Renal pelvis (tissue), 12 donors: ENCODE measurements at places on chromosomes 2 and 18. TPM values are rescaled to one million over a fixed set of nuclear protein-coding genes. Genes with fewer than 3 reads are reported as not detected.
A peak's percentile ranks its signal among the peaks of the same experiment; 100 is the strongest.

The SERPINB11 gene
- polyA plus RNA-seq, result not detected

GRCh38 chr2:222761888-222762287, 90.4 kb downstream of the MOGAT1 start:
- DNase-seq, result no peak

DNA sequence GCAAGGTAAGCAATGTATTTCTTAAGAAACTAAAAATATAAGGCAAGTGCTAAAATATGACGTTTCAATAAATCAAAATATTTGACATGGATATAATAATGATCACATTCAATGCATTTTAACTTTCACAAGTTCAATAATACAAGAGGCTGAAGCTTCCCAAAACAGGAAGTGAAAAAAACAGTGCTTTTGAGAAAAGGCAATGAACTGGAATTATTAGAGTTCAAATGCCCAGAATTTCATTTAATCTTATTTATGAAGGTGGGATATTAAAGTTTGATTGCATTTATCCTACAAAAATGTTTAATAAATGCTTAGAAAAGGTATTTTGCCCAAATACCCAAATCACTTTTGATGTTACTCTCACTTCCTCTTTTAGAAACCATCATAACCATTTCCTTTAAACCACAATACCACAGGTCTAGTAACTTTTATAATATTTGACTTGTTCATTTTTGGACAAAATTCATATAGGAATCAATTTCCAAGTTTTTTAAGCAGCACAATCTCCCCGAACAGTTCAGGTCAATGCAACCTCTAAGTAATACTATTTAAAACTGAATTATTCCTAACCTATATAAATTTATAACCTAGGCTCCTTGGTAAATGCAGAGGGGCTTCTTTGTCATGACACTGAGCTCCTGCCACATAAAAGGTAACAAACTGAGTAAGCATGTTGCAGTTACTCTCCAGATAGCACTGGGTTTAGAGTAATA, 2.1 kb downstream of the NCKAP1 start:
- no peak for DNase-seq

GRCh38 chr2:239482778-239483712, 82.2 kb upstream of the HDAC4 start:
- no peak for DNase-seq

The MOGAT1 gene
- 0.10 TPM for polyA plus RNA-seq

- DNase-seq, result no peak
These were observed 14.8 kb downstream of the TMEM237 start for GRCh38 chr2:201628545-201628944.

The PLEKHB2 gene
- 92.9 TPM for polyA plus RNA-seq

- no peak for DNase-seq
These were observed 1387.1 kb upstream of the TMEFF2 start for GRCh38 chr2:193581807-193582206.

DNA sequence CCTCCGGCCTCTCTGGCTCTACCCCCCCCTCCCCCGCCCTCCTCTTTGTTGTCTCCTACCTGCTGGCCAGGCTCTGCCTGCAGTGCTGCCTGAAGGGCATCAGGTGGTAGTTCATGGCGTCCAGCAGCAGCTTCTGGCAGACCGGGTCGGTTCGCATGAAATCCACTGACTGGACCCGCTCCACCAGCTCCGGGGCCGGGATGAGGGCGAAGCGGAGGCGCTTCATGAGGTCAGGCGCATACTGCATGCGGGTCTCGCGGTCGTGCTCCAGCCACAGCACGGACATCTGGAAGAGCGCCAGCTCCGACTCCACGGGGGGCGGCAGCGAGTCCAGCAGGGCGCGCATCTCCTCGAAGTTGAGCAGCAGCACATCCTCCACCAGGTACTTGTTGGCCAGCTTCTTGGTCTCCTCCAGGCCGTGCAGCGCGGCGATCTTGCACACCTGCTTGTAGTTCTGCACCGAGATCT, 3.2 kb downstream of the KLHL14 start:
- DNase-seq, result peak; percentile 46

The CTNNA2 gene
- polyA plus RNA-seq, result 5.2 TPM

The ZC3H6 gene
- polyA plus RNA-seq, result 8.8 TPM

- no peak for DNase-seq
These were observed 66.6 kb upstream of the RND3 start for GRCh38 chr2:150554046-150554445.

DNA sequence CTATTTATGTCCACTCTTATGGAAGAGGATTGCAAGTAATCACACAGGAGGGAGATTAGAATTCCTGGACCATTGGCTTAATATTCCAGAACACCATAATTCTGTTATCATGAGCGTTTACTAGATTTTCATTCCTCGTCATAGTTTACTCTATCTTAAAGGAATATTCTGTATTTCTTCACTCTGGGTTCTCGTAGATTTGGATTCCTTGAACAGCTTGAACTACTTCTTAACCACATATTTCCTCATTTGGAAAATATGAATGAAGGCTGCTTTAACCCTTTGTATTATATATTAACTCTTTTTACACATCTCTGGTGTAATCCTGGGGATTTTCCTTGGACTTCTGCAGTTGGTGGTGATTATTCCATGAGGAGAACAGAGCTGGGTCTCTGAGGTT, 46.3 kb upstream of the CCBE1 start:
- no peak for DNase-seq

DNA sequence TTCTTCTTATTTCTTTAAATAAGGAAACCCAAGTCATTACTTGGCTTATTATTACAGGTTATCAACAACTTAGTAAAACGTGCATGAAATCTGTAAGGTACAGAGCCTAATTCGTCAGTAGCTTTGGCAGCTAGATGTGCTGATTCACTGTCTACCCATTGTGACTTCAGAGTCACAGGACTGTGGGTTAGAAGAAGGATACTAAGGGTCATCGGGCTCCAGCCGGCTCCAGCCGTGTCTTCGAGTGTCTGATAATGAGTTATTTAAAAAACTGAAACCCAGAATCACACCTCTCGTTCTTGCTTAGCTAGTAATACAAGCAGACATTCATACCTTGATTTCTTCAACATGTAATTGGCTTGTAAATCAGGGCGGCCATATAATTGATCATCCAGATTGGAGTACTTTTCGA, 170.5 kb downstream of the FMNL2 start:
- DNase-seq, result no peak

DNA sequence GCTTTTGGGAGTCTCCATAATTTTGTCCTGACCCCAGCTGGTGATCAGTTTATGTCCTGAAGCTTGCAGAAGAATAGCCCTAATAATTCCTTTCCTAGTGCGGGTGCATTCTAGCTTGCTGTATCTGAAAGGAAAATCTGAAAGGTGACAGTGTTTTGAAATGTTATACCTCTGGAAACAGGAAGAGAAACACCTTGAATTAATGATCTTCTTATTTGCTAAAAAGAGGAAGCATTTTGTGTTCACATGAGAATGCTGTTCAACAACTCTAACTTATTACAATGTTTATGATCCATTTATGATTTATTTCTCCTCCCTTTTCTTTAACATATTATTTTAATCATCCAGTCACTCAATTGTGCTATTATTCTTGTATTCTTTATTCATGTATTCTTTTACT, 66.9 kb upstream of the CAVIN2 start:
- DNase-seq, result no peak

DNA sequence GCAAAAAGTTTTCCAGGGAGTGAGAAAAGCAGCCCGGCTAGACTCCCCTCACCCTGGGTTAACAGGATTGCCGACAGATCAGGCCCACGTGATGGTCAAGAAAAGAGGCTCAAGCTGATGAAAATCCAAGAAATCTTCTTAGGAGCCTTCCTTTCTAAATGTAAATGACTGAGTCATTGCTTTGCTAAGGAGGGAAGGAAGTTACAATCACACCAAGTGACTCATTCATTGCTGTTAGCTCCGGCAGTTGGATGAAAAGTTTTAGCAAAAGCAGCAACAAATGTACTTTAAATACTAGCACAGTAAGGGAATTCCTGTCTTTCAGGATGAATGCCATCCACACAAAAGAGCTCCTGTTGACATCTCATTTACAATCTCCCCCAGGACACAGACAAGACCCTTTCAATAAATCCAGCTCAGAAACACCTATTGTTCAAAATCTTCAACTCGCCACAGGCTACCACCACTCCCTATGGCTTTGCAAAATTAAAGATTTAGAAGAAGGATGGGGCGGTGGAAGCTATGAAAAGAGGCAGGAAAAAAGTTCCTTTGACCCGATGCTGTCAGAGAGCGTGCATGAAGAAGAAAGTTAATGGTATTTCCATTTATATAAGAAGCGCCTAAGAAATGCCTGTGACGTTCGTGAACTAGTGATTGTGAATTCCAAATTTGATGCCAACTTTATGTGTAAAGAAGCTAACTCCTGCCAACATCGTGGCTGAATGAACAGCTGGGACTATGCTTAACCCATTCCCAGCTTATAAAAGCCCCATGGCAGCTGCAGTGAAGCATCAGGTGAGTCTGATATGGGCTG, 153.7 kb downstream of the TGIF1 start:
- DNase-seq, result no peak

- DNase-seq, result no peak
These were observed 275.7 kb upstream of the MMADHC start for GRCh38 chr2:149863227-149863626.

The LYPD6B gene
- polyA plus RNA-seq, result 30.4 TPM

The ABCG8 gene
- polyA plus RNA-seq, result 1.3 TPM

DNA sequence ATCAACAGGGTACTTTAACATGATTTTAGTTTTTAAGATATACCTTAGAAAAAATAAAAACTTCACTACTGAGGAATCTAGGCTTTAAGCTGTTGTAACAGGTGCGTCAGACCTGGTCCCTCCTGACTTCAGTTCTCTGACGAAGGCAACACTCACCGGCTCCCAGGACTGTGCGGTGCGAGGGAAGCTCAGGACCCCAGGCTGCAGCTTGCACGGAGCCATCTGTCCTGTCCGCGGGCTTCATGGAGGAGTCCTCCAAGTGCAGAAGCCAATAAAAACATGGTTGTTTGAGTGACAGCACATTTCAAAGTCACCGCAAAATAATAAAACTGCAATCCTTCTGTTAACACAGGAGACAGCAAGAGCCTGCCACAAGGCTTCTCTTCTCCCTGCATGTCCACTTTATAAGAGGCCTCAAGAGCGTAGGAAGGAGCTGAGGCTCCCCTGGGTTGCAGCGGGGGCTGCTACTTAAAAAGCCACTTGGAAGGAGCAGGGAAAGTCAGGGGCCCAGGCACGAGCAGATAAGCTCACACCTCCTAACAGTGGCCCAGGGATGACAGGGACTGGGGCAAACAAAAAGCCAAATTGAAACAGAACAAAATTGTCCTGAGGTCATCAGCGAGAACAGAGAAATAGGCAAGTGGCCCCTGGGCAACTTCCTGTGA, 4.6 kb downstream of the HJURP start:
- DNase-seq, result no peak
